ENCODE measurements at places on chromosomes 6 and 20. TPM values are rescaled to one million over a fixed set of nuclear protein-coding genes. Genes with fewer than 3 reads are reported as not detected.

- DNase-seq = no peak
These were observed 19.6 kb downstream of the KIF16B start for GRCh38 chr20:16553684-16554083.

- no peak for DNase-seq
These were observed 33.4 kb upstream of the SCRT2 start for GRCh38 chr20:708956-709355.

DNA sequence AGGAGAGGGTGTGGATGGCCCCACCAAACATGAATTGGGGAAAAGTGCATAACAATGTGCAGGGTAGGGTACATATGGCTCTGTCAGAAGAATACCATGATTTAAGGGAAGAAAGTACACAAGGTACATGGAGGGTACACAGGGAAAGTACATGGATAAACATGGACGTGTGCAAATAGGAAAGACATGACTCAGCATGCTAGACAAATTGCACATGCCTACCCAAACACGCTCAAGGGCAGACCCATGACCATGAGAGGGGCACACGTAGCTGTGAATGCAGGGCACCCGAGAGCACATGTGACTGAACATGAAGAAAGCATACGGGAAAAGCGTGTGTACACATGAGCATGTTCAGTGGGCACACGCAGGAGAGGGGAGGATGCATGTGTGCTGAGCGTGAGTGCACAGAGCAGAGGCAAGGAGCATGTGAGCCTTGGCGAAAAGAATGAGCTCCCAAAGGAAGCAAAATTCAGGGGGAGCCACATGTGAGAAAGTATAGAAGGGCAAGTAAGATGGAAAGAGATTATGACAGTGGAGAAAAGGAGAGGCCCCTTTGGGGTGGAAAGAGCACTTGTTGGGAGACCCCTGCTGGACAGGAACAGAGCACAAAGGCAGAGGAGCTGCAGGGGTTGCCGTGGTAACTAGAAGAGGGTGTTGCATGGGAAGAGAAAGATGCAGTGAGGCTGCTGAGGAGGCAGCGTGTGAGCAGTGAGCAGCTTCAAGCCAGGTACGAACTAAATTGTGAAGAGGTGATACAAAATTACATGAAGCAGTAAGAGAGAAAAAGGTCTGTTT, 17.8 kb downstream of the OR2H2 start:
- DNase-seq = peak; percentile 28

- no peak for DNase-seq
These were observed 239.2 kb downstream of the KCNQ5 start for GRCh38 chr6:72861059-72861458.

DNA sequence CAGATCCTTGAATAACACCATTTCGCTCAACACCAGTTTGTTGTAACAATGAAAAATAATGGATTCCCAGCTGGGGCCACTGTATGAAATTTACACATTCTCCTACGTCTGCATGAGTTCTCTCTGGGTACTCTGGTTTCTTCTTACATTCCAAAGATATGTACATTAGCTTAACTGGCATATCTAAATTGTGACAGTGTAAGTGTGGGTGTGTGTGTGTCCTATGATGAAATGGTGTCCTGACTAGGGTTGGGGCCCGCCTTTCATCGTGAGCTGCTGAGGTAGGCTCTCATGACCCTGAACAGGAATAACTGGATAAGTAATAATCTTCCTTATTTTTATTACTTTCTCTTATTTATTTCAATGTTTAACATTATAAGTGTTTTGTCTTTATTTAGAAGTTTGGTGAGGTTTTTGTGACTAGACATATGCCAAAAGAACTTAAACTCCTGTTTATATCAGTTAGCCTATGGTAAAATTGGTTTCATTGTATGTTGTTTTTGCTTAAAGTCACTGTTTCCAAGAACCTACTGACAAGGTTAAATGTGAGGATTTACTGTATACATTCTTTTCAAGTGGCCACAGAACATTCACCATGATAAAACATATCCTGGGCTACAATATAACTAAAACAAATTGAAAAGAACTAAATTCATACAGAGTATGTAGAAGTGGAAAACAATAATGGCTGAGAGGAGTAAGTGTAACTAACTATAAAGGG, 42.4 kb downstream of the RBL1 start:
- DNase-seq = no peak

DNA sequence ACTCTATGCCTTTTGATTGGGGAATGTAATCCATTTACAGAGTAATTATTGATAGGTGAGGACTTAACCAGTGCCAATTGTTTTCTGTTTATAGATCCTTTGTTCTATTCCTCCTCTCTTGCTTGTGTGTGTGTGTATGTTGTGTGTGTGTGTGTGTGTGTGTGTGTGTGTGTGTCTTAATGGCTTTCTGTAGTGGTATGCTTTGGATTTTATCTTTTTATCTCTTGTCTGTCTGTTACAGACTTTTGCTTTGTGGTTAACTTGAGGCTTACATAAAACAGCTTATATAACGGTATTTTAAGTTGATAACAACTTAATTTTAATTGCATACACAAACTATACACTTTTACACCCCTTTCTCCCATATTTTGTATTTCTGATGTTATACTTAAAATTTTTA, 54.7 kb downstream of the CDC5L start:
- DNase-seq = no peak

DNA sequence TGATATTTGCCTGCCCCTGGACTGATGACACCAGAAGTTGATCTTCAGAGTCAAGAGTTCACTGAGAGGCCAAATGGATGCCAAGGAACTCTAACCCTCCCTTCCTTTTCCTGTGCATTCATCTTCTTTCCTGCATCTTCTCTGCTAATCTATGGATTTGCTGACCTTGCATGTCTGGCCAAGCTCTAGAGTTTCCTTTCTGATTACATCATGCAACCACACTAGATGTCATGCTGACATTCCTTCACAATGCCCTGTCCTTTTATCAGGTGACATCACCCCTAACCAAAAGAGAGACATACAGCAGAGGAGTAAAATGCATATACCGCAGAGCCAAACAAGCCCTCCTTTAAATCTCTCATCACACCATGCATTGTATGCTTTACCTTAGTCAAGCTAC, 487.6 kb downstream of the TFAP2A start:
- no peak for DNase-seq

DNA sequence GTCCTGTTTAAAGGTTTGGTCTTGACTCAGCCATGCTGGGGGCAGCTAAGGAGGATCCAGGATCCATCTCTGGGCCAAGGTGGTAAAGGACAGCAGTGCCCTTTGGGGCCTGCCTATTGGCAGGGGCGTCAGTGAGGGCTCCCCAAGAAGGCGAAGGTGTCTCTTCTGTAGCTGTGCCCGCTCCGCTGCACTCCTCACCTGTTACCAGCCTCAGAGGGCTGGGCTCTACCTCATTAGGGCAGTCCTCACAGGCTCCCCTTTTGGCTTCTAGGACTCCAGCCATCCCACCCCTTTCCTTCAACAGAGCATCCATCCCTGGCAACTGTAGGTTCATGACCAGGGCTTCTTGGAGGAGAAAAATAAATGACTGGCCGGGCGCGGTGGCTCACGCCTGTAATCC, 10.3 kb downstream of the FRS3 start:
- no peak for DNase-seq

GRCh38 chr6:80144753-80145315, 38.4 kb downstream of the BCKDHB start:
- peak; percentile 64 for DNase-seq

- DNase-seq = peak; percentile 76
These were observed 113.2 kb downstream of the VIP start for GRCh38 chr6:152863618-152864326.

GRCh38 chr6:139386404-139386803, 12.0 kb upstream of the CITED2 start:
- DNase-seq = no peak

DNA sequence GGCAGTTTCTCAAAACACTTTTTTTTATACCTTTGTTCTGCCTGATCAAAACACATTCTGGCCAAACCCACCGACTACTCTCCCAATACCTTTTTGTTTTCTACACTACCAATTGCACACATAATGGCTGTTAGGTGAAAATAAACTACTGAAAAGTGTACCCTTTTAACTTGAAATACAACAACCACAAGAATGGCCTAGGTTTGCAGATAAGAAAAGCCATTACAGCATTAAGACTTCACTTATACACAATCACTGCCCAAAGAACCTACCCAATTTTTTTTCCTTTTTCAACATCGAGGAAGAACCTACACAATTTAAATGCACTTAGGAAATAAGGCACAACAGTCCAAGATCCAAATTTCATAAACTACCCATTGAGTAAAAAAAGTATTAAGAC, 1.8 kb downstream of the SEC63 start:
- no peak for DNase-seq

DNA sequence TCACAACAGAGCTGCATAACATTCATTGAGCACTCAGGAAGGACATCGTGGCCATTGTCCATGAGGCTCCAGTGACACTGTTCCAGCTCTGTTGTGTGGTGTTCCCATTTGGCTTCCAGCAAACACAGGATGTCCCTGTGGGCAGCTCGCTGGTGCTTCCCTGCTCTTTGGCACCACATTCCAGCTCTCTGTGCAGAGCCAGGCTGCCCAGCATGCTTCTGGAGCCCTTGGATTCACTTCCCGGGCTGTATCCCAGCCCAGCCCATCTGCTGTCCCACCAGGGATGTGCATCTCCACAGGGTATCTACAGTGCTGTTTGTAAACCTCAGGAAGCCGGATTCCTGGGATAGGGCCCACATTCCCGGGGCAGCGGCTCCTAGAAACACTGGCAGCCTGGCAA, 57.2 kb downstream of the CTCFL start:
- no peak for DNase-seq

DNA sequence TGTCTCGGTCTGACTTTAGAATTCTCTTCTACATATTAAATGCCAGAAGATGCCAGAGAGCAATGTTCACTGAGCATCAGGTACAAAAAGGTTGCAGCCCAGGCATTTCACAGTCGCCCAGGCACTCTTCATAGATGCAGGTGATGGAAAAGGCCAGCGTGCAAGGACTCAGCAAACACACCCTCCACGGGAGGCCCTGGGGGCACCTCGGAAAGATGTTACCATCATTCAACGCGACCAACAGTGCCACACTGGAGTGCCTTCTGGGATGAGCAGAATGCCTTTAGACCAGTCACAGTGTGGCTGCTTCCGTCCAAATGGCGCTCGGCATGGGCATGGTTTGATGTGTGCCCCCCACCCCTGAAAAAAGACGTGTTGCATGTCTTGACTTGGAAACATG, 4.5 kb upstream of the RAMACL start:
- no peak for DNase-seq

GRCh38 chr6:77353129-77353528, 110.2 kb downstream of the HTR1B start:
- DNase-seq = no peak

DNA sequence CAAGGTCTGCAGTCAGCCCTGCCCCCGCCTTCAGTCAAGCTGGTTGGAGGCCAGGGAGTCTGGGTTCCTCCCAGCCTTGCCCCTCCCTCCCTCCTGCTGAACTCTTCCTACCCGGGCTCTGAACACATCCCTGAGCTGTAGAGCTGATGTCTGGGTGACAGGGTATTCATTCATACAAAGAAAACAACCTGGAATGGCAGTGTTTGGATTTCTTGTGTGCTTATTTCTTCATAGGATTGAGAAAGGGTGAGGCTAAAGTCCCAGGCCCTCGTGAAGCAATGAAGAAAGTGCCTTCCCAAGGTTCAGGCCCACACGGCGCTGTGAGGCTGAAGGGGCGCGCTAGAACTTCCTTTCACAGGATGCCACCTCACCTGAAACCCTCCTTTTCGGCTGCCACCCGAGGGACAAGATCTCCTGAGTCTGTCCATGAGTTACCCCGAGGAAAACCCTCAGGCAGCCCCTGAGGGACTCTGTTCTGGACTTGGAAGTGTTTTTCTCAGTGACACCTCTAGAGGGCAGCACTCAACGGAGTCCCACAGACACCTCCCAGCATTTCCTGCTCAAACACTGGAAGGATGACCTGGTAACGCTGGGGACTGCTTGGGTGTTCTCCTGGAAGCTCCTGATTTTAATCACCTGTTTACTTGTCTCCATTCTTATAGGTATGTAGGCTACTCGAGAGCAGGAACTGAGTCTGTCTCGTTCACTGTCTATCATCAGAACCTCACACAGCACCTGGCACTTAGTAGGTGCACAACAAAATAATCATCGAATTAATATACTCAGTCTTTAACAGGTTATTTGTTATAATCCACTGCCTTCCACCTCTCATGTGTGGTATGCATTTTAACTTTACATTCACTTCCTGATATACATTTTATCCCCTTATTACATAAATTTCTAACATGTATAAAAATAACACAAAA, 11.8 kb upstream of the GSTA1 start:
- DNase-seq = peak; percentile 59

DNA sequence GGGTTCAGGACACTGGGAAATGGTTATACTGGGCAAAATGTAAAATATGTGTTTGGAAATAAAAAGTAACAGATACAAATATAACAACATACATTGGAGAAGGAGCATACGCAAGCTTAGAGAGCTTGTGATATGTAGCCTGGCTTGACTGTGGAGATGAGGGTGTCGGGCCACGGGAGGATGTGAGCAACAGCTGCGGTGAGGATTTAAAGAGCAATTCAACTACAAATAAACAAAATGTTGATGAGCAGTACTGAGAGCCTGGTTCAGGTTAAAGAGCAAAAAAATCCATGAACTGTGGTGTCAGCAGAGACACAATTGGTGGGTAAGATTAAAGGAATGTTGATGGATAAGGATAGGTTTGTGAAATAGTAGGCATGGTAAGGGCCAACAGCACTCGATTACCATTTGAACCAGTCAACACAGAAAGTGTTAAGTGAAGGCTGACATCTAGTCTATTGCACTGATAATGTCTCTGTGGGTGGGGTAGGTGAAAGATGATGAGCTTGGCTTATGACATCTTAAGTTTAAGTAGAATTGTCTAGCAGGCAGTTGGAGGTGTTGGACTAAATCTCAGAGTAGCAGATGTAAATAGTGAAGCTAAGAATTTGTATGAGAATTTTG, 723.2 kb downstream of the EPM2A start:
- no peak for DNase-seq

GRCh38 chr20:58012731-58013510, 215.5 kb downstream of the ANKRD60 start:
- DNase-seq = no peak

DNA sequence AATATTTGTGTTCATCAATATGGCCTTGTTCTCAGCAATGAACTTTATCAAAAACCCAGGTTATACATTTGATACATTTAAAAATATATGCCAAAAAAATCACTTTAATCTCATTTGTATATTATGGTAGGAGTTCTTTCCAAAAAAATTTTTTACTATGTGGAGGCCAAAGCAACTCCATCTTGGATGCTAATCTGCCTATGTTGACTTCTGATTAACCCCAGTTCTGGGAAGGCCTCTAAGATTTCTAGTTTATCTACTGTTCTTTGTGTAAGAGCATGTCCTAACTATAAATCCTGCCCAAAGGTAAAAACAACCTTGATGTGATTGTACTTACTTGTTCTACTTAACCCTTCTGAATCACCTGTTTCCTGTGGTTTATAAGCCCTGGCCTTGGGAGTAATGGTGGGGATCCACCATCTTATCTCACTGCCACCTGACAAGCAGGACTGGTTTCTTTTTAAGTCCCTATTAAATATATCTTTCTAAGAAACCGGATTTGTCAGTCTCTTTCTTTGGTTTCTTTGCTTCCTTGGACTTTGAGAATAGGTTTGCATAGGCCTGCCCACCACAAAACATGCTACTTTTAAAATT, 46.7 kb downstream of the RNGTT start:
- no peak for DNase-seq

The APOBEC2 gene
- total RNA-seq = 0.51 TPM

The C6orf52 gene
- total RNA-seq = 3.5 TPM

The MMP24 gene
- total RNA-seq = 10.1 TPM

The KCNK15 gene
- total RNA-seq = 2.6 TPM

The ZDHHC14 gene
- total RNA-seq = 10.7 TPM

Data from lung (tissue), 17 donors.